HS-5 (cell line): ENCODE measurements at places on chromosomes 4 and X.

DNA sequence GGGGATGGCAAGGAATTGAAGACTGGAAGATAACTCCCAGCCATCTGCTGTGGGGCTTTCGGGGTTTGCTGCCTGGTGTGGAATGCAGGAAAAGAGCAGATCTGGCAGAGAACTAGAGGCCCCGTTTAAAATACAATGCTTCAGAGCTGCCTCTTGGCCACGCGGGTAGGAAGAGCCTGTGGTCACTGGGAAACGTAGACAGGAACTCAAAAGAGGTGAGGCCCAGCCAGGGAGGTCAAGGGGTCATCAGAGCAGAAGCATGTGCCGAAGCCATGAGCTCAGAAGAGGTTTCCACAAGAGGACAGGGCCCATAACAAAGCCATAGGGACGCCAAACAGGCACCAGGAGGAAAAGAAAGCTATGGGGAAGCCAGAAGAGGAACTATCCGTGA, 14.5 kb upstream of the STS start:
- no peak for DNase-seq

DNA sequence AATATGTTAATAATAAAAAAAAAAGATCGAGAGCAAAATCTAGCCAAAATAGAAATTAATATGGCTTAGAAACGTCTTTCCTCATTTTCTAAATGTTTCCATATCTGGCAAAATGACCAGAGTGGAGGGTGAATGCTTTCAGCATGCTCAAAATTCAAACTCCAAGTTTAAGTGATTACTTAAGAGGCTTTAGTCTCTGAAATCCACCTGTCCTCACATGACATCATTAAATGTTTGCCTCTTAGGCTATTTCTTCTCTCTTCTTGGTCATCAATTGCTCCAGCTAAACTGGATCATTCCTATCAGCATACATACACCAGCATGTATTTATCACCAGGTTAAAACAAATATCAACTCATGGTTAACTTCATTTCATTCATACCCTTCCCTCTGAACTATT, 54.5 kb upstream of the ATXN3L start:
- DNase-seq = no peak

DNA sequence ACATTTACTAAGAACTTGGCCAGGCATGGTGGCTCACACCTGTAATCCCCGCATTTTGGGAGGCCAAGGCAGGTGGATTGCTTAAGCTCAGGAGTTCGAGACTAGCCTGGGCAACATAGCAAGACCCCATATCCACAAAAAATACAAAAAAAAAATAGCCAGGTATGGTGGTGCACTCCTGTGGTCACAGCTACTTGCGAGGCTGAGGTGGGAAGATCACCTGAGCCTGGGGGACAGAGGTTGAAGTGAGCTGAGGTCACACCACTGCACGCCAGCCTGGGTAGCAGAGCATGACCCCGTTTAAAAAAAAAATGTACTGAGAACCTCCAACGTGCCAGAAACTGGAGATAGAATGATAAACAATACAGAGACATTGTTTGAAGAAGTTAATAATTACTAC, 8.0 kb downstream of the OPRPN start:
- DNase-seq = no peak

GRCh38 chr4:183905593-183906488, 734 bp downstream of the STOX2 start:
- DNase-seq = no peak

GRCh38 chr4:105963461-105964400, 68.5 kb downstream of the NPNT start:
- DNase-seq = no peak

DNA sequence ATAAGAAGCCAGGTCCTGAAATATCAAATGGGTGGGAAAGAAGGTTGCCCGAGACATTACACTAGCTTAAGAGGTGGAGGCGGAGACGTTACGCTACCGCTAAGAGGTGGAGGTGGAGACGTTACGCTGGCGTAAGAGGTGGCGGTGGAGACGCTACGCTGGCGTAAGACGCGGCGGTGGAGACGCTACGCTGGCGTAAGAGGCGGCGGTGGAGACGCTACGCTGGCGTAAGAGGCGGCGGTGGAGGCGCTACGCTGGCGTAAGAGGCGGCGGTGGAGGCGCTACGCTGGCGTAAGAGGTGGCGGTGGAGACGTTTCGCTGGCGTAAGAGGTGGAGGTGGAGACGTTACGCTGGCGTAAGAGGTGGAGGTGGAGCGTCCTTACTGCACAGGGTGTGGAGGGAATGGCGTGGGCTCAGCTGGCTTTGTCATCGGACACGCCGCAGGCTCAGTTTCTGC, 12.8 kb downstream of the CYP4V2 start:
- DNase-seq = no peak

DNA sequence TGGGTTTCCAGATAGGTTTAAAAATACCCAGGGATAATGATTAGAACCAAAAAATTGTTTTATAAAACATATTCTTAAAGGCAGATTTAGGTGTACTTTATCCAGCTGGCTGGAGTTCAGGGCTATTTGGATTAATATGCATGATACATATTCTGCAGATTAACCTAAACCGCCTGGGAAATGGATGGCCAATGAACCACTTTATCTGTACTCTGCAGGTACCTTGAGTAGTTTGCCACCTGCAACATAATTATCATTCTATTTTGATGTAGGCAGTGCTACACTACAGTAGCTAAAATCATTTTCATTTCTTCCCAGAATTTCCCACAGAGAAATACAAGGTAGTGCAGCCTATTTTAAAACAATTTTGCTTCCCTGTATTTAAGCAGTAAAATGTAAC, 683.2 kb upstream of the GNPDA2 start:
- DNase-seq = no peak

GRCh38 chrX:1400742-1401471, 9.0 kb upstream of the SLC25A6 start:
- DNase-seq = no peak

GRCh38 chr4:47816748-47817147, 21.1 kb downstream of the CORIN start:
- DNase-seq = no peak

DNA sequence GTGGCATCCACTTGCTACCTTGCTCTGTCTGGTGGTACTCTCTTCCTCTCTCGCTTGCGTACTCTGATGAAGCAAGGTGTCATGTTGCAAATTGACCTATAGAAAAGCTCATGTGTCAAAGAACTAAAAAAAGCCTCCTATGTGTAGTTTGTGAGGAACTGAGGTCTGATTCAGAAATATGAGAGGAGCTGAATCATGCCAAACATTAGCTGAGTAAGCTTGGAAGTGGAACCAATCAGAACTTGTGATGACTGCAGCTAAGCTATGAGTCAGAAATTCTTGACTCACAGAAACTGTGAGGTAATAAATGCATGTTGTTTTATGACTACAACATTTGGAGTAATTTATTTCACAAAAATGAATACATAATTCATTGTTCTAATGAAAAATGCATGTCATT, 2138.8 kb downstream of the PCDH7 start:
- DNase-seq = peak; percentile 70
